Activated naive CD8-positive, alpha-beta T cell treated with anti-CD3 and anti-CD28 coated beads, Interleukin-2, amount 10 ng/mL, durations not matched to agents 7 days and 5 days (primary cell): ENCODE measurements at places on chromosomes 12 and 14. TPM values are rescaled to one million over a fixed set of nuclear protein-coding genes. Genes with fewer than 3 reads are reported as not detected.
A peak's percentile ranks its signal among the peaks of the same experiment; 100 is the strongest.

DNA sequence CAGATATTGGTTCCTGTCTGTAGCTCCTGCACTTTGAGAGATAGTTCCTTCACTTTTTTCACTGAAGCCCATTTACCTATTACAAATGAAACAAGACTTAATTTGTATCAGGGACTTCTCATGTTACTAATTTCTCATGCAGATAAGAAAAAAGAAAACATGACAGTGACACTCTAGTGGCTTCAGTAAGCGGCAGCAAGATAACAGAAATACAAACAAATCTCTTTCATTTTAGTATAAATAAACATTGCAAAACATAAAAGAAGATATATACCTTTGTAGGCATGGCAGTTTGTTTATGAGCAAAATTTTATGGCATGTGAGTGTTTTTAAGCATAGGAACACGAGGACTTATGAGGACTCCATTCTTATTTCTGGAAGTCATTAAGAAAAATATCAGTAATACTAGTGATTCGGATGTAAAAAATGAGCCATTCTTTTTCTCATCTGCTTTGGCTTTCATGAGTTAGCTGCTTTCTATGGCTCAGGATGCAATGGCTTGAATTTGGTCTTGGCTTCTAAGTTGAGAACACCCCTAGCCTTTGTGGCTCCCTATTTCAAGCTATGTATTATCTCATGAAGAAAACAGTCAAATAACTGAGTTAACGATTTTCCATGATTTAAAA lies 310.1 kb upstream of the RGS6 start:
- DNase-seq: no peak
- peaks cover 34% of the 10 kb centered on the region for H3K36me3 ChIP-seq
- no peak overlapping the region for H3K27ac ChIP-seq
- H3K27me3 ChIP-seq: no peaks in the 10 kb centered on the region
- no peak overlapping the region for H3K4me3 ChIP-seq
- peaks cover 3% of the 10 kb centered on the region for H3K4me1 ChIP-seq

- no peaks in the 10 kb centered on the region for H3K27me3 ChIP-seq
- peaks cover 36% of the 10 kb centered on the region for H3K4me1 ChIP-seq
- DNase-seq: no peak
Observed at GRCh38 chr12:57483466-57483865, 3.8 kb upstream of the ARHGAP9 start.

- no peak for DNase-seq
- H3K27me3 ChIP-seq: peaks cover 10% of the 10 kb centered on the region
- no peaks in the 10 kb centered on the region for H3K36me3 ChIP-seq
- no peak overlapping the region for H3K27ac ChIP-seq
Observed at GRCh38 chr12:94793191-94793595, 142.8 kb upstream of the TMCC3 start.

- DNase-seq: no peak
- no peak overlapping the region for H3K4me3 ChIP-seq
- no peaks in the 10 kb centered on the region for H3K4me1 ChIP-seq
- no peak overlapping the region for H3K27ac ChIP-seq
- peaks cover 15% of the 10 kb centered on the region for H3K27me3 ChIP-seq
Observed at GRCh38 chr12:65902500-65902899, 78.2 kb downstream of the HMGA2 start.

- peaks cover 2% of the 10 kb centered on the region for H3K36me3 ChIP-seq
- peaks cover 16% of the 10 kb centered on the region for H3K4me1 ChIP-seq
- DNase-seq: no peak
- no peak overlapping the region for H3K4me3 ChIP-seq
- H3K27me3 ChIP-seq: no peaks in the 10 kb centered on the region
- no peak overlapping the region for H3K27ac ChIP-seq
Observed at GRCh38 chr14:99422228-99423010, 58.2 kb downstream of the SETD3 start.

DNA sequence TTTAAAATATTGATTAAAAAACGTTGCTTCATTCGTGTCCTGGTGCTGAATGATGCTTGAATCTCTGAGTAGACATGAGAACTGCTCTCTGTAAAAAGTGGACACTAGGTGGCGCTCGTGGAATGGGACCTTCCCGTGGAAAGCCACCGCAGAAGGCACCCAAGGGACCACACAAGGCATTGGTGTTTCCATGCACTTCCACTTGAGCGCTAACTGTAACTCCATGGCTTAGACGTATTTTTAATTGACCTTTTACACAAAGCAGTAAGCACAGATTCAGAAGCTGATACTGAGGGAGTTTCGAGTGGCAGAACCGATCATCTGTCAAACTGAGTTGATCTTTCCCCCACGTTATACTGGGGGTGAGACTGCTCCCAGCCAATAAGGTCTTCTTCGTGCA lies 135.3 kb downstream of the PRKCH start:
- peaks cover 81% of the 10 kb centered on the region for H3K4me1 ChIP-seq
- no peak for DNase-seq
- peak overlapping the region; percentile 41 for H3K4me3 ChIP-seq
- peaks cover 73% of the 10 kb centered on the region for H3K36me3 ChIP-seq
- no peaks in the 10 kb centered on the region for H3K27me3 ChIP-seq

GRCh38 chr14:74737753-74738325 lies 24.9 kb downstream of the FCF1 start:
- H3K4me3 ChIP-seq: no peak overlapping the region
- H3K27me3 ChIP-seq: no peaks in the 10 kb centered on the region
- no peak for DNase-seq
- H3K27ac ChIP-seq: no peak overlapping the region
- H3K36me3 ChIP-seq: peaks cover 27% of the 10 kb centered on the region

- DNase-seq: no peak
- H3K27ac ChIP-seq: no peak overlapping the region
- H3K4me3 ChIP-seq: no peak overlapping the region
Observed at GRCh38 chr12:117119592-117120198, 20.5 kb upstream of the TESC start.

DNA sequence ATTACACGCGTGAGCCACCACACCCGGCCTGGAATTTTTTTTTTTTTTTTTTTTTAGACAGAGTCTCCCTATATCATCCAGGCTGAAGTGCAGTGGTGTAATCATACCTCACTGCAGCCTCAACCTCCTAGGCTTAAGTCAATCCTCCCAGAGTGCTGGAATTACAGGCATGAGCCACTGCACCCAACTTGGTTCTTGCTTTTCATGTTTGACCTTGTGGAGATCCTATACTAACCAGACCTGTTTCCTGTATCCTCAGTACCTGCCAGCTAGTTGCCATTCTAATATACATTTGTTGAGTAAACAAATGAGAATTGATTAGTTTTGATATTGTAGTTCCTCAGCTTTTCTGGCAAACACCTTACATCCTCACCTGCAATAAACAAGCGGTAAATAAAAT lies 3.2 kb upstream of the VSIG10 start:
- peaks cover 9% of the 10 kb centered on the region for H3K4me1 ChIP-seq
- no peak overlapping the region for H3K4me3 ChIP-seq
- peaks cover 16% of the 10 kb centered on the region for H3K27me3 ChIP-seq
- no peak for DNase-seq
- H3K27ac ChIP-seq: no peak overlapping the region
- H3K36me3 ChIP-seq: no peaks in the 10 kb centered on the region

- H3K27ac ChIP-seq: no peak overlapping the region
- peaks cover 15% of the 10 kb centered on the region for H3K36me3 ChIP-seq
- H3K4me3 ChIP-seq: no peak overlapping the region
Observed at GRCh38 chr14:92687681-92688433, 60.6 kb downstream of the LGMN start.

DNA sequence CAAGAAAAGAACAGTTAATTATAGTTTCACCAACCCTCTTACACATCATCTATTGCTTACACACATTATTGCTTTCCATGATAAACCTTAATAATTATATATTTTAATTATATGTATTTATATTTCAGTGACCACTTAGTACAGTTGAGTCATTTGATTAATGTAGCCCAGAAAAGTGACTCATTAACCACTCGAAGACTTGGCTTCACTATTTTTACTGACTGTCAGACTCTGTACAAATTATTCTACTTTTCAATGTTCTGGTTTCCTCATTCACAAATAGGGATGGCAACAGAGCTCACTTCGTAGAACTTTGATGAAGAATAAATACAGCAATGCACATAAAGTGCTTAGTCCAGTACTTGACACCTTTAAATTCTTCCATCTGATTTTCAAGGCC lies 98.3 kb downstream of the CFAP54 start:
- H3K27me3 ChIP-seq: peaks cover 15% of the 10 kb centered on the region
- H3K4me1 ChIP-seq: no peaks in the 10 kb centered on the region
- no peaks in the 10 kb centered on the region for H3K36me3 ChIP-seq
- no peak overlapping the region for H3K27ac ChIP-seq

- no peak for DNase-seq
- no peaks in the 10 kb centered on the region for H3K4me1 ChIP-seq
- H3K4me3 ChIP-seq: no peak overlapping the region
- H3K27me3 ChIP-seq: no peaks in the 10 kb centered on the region
- no peaks in the 10 kb centered on the region for H3K36me3 ChIP-seq
Observed at GRCh38 chr12:16303939-16304338, 26.5 kb upstream of the SLC15A5 start.

GRCh38 chr12:80059102-80059501 lies 40.2 kb upstream of the OTOGL start:
- no peak overlapping the region for H3K27ac ChIP-seq
- DNase-seq: no peak

- H3K4me3 ChIP-seq: no peak overlapping the region
- no peak for DNase-seq
- no peak overlapping the region for H3K27ac ChIP-seq
- H3K4me1 ChIP-seq: peaks cover 14% of the 10 kb centered on the region
Observed at GRCh38 chr14:72611506-72611905, 282.4 kb downstream of the DPF3 start.

GRCh38 chr12:51863363-51863932 lies 14.9 kb upstream of the FIGNL2 start:
- H3K27ac ChIP-seq: no peak overlapping the region
- H3K4me3 ChIP-seq: no peak overlapping the region
- H3K27me3 ChIP-seq: peaks cover 74% of the 10 kb centered on the region
- no peak for DNase-seq
- H3K36me3 ChIP-seq: no peaks in the 10 kb centered on the region

GRCh38 chr12:111411185-111411764 lies 5.6 kb downstream of the SH2B3 start:
- peaks cover 15% of the 10 kb centered on the region for H3K36me3 ChIP-seq
- H3K27me3 ChIP-seq: no peaks in the 10 kb centered on the region
- peaks cover 61% of the 10 kb centered on the region for H3K4me1 ChIP-seq
- DNase-seq: no peak
- H3K4me3 ChIP-seq: peak overlapping the region; percentile 97

DNA sequence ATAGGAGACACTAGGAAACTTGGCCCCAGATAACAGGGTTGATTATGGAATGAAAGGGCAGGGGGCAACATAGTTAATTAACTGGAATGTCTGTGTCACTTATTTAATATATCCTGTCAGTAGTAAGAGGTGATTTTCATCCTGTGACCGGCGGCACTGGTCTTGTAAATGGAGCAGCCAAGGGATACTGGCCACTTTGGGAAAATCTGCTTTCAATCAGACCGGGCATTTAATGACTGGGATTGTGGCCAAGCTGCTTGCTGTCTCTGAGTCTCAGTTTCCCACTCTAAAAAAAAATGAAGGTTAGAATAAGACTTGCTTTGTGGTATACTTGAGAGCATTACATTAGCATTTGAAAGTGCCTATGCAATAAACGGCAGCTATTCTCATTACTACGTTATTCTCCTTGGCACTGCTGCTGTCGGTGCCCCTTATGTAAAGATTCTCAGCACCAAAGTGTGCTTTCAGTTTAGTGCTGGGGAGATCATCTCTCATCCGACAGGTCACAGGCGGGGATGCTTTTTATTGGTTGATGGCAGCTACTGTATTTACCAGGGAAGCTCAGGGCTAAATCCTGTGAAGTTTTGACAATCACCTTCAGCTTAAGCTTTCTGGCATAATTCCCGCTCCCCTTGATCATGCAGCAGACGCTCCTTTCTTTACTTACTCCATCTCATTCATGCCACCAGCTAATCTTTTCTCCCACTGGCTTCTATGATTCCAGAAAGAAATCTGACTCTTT lies 162.1 kb downstream of the ESRRB start:
- no peak for DNase-seq
- H3K27me3 ChIP-seq: peaks cover 4% of the 10 kb centered on the region
- H3K4me1 ChIP-seq: no peaks in the 10 kb centered on the region
- H3K27ac ChIP-seq: no peak overlapping the region
- no peak overlapping the region for H3K4me3 ChIP-seq
- H3K36me3 ChIP-seq: no peaks in the 10 kb centered on the region

DNA sequence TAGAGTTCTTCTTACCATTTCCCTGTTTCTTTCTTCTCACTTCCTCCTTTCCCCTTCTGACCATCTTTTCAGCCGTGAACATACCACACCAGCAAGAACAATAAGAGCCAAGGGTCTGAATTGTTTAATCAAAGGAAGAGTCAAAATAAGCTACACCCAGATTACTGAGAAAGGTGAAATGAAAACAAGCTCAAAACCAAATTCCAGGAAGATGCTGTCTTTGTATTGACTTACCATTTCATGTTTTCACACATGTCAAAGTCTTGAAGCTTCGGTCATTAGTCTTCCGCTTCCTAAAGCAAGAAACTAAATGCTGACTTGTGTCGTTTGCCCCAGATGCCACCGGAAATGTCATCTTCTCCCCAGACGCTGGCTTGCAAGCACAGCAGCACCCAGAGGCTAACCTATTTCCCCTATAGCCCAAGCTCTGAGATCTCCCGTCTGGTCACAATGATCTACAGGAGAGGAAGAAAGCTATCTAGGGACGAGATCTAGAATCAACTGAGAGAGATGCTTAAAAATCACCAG lies 136.5 kb upstream of the AMIGO2 start:
- peaks cover 1% of the 10 kb centered on the region for H3K27me3 ChIP-seq
- H3K27ac ChIP-seq: peak overlapping the region; percentile 92
- H3K4me1 ChIP-seq: peaks cover 35% of the 10 kb centered on the region
- DNase-seq: peak; percentile 74
- H3K4me3 ChIP-seq: peak overlapping the region; percentile 87

DNA sequence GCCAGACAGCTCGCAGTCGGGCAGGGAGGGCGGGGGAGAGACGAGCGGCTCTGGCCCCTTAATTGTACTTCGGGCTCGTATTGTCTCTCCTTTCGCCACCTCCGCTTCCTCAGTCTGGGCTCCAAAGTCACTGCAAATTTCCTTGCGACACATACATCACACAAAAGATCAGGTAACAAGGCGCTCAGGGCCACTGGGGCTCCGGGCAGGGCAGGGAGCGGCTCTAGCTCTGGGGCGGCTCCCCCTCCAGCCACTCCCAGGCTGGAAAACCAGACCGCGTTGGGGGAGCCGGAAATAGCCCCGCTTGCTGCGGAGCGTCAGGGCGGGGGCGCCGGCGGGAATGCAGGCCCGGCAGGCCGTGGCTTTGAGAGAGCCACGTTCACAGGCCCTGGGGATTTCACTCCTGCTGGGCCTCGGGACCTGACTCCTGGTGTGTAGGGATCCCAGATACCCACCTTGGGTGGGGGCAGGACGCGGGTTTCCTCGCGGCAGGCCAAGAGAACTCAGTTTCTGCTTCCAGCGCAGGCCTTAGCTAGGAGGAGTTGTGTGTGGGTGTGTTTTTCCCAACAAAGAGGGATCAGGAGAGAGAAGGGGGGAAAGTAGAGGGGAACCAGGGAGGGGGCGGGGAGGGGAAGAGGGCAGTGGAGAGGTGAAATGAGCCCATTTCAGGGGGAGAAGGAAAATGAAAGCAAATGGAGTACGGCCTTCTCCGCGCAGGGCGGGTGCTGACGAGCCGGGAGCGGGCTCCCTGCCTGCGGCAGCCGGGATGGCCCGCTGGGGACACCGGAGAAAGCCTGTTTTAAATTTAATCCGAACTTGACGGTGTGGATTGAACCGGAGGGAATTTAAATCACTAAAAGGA lies 4.4 kb upstream of the HOXC9 start:
- H3K27ac ChIP-seq: no peak overlapping the region
- H3K36me3 ChIP-seq: peaks cover 2% of the 10 kb centered on the region
- peak overlapping the region; percentile 86 for H3K4me3 ChIP-seq
- H3K4me1 ChIP-seq: peaks cover 17% of the 10 kb centered on the region
- DNase-seq: no peak

TAS2R46 gene
- 1.4 TPM for total RNA-seq

LRFN5 gene
- total RNA-seq: not detected
